ENCODE measurements at places on chromosomes 12 and 14.

GRCh38 chr14:68449561-68450181 is 343.2 kb downstream of the ZFP36L1 start:
- no peak for DNase-seq

DNA sequence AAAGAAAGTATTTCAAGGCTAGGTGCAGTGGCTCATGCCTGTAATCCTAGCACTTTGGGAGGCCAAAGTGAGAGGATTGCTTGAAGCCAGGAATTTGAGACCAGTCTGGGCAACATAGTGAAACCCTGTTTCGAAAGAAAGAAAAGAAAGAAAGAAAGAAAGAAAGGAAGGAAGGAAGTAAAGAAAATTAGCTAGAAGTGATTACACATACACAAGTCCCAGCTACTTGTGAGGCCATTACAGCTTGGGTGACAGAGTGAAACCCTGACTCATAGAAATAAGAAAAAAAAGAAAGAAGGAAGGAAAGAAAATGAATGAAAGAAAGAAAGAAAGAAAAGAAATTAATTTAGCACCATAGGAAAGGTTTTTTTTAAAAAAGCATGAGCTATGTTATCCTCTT is 33.3 kb upstream of the PPP1CC start:
- no peak for DNase-seq

GRCh38 chr12:92648242-92649031 is 54.4 kb upstream of the PLEKHG7 start:
- no peak for DNase-seq

DNA sequence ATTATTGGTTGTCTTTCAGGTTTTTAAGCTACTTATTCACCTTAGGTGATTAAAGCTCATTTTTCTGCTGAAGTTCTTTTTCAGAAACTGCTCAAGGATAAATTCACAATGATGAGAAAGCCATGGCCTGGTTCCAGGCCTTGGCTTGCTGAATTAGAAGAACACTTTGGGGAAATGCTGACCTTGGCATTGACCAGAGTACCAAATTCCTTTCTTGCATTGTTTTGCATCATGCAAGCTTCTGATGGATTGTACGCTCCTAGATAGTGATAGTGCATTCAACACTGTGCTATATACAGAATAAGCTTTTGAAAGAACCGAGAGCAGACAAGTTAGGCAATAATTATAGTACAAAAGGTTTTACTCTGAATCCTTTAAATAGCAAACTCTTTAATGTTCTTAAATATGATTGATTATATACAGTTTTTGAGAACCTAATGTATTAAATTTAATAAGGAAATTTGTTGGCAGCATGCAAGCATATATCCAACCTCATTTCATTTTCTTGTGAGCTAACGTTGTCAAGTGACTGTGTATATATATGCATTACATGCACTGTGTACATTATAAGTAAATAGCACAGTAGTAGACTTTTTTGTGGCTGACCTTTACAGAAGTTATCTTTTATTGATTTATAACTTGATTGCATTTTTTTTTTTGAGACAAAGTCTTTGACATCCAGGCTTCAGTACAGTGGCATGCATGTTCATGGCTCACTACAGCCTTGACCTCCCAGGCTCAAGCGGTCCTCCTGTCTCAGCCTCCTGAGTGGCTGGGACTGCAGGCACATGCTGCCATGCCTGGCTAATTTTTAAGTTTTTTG is 99.2 kb downstream of the DIP2B start:
- DNase-seq, result no peak

DNA sequence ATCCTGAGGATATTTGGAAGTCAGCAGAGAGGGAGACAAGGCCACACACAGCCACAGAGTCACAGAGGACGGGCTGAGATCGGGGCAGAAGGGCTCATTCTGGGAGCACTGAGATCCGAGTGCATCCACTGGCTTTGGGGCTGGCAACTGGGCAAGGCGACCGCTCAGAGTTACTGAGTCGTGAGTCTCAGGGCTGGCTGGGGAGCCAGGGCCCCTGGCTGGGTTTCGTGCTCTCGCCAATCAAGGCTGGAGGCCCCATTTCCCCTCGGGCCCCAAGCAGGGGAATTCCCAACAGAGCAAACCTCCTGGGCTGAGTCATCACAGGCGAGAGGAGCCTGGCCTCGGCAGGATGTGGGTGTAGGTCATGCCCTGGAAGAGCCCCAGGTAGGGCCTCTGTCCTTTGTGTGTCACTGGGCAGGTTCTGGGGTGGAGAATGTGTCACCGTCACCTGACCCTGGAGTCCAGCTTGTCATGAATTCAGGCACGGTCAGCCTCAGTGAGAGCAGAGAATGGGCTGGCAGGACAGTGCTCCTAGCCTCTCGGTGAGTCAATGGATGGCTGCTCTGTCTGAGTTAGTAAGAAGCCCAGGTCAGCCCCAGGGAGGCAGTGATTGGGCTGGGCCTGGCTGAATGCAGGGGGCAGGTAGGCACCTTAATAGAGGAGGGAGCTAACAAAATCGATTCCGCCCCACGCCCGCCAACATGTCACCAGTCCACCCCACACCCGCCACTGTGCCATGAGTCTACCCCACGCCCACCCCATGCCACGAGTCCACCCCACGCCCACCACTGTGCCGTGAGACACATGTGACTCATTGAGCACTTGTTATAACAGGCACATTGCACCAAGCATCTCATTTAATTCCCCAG is 16.9 kb downstream of the ASB2 start:
- DNase-seq, result peak; percentile 87

DNA sequence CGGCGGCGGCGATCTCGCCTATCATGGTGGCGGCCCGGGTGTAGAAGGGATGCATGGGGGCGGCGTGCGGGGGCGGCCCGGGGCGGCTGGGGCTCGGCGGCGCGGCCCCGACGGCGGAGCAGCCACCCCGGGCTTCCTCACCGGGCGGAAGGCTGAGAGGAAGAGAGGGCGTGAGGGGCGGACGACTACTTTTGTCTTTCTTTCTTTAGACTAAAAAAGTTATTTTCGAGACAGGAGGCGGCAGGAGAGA is 240 bp downstream of the BTG1 start:
- DNase-seq, result no peak

GRCh38 chr12:130286741-130287440 is 50.8 kb upstream of the PIWIL1 start:
- DNase-seq, result no peak

DNA sequence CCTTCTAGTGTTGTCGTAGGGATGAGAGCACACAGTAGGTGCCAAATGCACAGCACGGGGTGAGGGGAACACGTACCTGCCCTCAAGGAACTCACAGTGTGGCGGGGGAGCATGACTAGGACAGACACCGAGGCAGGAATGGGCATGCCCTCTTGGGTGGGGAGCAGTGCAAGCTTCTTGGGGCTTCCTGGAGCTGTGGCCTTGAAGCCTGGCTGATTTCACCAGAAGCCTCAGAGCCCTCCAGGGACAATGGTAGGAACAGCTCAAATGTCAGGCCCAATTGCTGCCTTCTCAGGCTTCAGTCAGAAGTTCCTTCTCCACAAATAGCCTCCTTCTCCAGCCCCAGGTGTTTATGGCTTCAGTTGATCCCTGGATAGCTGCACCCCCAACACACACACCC is 43.4 kb downstream of the TEAD4 start:
- DNase-seq, result no peak

GRCh38 chr12:49355913-49356312 is 9.2 kb downstream of the DNAJC22 start:
- no peak for DNase-seq

DNA sequence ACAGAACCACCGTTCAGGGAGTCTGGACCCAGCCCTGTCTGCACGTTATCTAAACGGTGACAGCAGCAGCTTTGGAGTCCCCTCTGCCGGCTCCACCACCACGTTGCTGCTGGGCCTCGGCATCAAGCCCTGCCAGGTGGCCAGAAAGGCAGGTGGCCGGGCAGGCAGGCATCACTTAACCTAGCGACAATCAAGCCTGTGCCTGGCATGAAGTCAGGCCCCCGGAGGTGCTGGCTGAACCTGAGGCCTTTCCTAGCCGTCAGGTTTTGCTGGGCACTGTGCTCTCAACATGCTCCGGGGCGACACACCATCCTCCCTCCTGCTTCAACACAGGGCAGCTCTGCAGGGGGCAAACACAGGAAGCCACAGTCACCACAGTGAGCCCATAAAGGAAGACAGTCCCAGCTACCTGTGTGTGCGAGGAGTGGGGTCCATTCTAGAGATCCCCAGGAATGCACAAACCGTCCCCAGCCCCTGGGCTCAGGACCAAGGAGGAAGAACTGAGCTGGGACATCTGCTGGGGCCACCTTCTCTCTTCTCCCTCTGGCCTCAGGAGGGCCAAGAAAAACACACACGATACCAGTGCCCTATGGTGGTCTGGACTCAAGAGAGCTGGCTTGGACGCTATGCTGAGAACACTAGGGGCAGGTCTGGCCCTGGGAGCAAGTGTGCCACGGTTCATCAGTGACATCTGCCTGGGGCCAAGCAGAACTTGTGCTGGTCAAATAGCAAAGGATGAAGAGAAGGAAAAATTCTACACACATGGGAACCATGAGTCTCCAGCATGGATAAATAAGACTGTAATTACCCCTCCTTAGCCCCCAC is 44.7 kb downstream of the CCDC88C start:
- DNase-seq, result no peak

DNA sequence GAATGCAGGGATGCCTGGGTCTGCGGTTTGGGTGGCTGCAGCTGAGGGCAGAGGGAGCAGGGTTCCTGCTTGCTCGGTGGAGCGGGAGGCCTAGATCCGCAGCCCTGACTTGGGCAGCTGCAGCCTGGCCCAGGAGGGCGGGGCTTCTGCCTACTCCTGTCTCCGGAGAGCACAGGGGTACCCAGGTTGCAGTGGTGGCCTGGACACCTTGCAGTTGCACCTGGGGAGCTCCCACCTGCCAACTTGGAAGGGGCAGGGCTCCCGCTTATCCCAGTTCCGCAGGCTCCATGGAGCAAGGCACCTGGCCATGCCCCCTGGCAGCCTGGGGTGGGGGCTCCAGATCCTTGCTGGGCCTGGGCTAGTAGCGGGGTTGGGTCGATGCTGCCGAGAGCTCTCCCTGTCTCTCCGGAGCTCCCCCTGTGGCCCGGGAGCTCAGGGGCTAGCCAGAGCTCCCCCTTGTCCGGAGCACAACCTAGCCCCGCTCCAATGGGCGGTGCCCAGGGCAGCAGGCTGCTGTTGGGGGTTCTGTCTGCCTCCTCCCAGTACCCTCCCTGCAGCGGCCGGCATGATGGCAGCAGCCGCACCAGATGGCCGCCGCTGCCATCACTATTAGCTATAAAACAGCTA is 136.4 kb downstream of the PTPRR start:
- no peak for DNase-seq

DNA sequence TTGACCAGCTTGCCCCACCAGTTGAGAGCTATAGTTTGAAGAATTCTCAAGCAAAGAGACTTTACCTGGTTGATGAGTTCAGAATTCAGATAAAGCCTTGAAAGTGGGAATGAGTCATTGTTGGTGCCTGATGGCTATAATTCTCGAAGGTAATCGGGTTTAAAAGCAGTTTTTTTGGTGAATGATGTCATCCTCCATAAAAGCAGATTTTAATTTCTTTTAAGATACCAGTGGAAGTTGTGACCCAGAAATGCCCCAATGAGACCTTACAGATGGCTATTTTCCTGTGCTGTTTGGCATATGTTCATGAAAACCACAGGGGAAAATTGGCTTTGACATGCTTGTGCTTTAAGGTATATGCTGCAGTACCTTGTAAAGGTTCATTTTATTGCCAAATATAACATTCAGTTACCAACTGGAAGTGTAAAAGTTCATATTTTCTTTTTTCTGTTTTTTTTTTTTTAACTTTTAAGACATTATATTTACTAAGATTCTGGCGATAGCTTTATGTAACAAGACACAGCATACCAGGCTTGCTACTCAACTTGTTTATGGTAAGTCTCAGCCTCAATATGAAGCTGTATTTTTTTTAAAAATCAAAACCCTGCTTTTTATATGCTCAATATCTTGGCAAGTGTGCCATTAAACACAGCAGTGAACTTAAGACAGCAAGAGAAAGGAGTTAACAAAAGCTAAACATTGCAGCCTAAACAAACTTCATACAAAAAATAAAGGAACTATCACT is 119.3 kb downstream of the LMNTD1 start:
- DNase-seq, result no peak

DNA sequence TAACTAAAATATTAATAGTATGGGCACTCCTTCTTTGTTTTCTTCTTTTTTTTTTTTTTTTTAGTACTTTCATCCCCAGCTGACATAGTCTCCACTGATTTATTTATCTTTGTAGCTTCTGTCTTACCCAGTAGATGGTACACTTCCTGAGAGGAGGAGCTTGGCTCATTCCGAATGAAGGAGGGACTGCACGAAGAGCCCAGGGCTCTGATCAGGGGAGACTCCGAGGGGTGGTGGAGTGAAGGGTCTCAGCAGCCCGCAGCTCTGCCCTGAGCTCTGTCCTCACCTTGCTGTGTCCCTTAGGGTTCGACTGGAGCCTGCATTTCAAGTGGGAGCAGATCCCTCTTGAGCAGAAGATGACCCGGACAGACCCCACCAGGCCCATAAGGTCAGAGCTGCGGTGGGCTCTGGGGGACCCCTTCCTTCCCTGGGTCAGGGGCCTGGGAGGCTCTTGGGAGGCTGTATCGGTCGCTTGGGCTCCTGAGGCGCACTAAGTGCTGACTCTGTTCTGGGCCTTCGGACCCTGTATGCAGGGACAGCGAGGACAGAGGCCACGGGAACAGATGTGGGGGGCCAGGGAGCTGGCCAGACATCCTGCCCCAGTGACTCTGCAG is 65.2 kb downstream of the ERH start:
- no peak for DNase-seq

- DNase-seq, result no peak
Measured at GRCh38 chr12:97800561-97800960, 338.0 kb downstream of the RMST start.

GRCh38 chr12:107079172-107080011 is 14.0 kb downstream of the CRY1 start:
- no peak for DNase-seq
